ENCODE measurements at places on chromosomes 3 and 15. TPM values are rescaled to one million over a fixed set of nuclear protein-coding genes. Genes with fewer than 3 reads are reported as not detected.

DNA sequence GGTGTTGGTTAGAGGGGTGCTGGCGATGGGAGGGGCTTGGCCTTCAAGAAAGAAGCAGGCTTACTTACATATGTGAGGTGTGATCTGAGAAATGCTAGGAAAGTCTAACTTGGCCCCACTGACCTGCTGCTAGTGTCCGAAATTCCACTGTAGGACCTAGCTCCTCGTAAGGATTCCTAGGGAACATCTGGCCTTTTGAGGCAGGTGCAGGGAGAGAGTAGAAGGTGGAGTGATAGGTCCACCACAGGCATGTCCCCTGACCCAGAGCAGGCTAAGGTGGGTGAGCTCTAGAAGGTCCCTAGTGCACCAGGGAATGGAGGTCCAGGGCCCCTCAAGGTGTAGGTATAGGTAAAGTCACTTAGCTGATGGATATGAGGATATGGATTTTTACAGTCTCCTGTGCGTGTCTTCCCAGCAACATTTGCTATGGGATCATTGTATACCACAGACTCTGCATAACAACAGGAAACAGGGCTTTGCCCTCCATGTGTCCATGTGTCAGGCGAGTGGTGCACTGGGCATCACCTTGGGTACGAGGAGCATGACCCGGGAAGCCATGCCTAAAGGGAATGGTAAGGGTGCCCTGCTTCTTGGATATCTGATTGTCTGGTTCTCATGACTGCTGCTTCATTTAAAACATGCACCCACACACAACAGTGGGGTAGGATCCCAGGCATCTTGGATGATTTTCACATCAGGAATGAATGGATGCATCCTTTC lies 32.6 kb downstream of the POMGNT2 start:
- DNase-seq, result no peak

SEMA5B gene
- total RNA-seq, result not detected

LTK gene
- not detected for total RNA-seq

GRCh38 chr3:89783341-89783927 lies 676.0 kb downstream of the EPHA3 start:
- no peak for DNase-seq

GRCh38 chr3:46899151-46900006 lies 21.9 kb downstream of the PTH1R start:
- no peak for DNase-seq

RHOV gene
- total RNA-seq, result 0.18 TPM

EFHB gene
- total RNA-seq, result 0.24 TPM

PFKFB4 gene
- 53.4 TPM for total RNA-seq

IQCH gene
- 2.6 TPM for total RNA-seq

DNA sequence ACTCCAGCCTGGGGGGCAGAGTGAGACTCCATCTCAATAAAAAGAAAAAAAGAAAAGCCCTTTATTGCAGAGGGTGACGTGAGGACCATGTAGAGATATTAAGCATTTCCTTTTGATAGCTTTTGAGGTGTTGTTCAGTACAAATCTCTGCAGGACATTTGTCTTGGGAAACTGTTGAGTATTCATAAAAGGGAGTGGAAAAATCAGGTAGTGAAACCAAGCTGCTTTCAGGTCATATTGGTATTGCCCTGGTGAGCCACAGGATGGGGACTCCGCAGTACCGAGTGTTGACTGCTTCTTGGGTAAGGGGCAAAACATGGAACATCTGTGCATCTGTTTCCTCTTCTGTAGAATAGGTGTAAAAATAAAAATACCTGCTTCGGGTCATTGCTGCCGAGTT lies 9.9 kb downstream of the ITPR1 start:
- no peak for DNase-seq

GRCh38 chr15:50765195-50765967 lies at the start of gene SPPL2A:
SPPL2A (minus strand) TSS chr15:50765706; CDS start chr15:50765533, 173 bp downstream.
- DNase-seq, result peak; percentile 61

ATXN7 gene
- 12.8 TPM for total RNA-seq

DNA sequence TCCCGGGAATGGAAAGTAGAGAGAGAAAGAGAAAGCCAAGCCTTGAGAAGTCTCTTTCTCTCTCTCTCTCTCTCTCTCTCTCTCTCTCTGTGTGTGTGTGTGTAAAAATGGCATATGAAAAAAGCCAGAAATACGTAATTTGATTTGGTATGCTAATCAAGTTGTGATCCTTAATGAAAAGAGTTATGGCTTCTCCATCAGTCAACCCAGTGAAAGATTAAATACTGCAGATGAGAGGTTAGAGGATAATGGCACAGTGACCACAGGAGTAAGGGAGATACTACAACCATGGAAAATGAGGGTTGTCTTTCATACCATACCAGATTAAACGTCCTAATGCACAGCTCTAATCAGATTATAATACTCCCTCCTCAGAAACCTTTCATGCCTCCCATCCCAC lies 193.5 kb upstream of the SOX2 start:
- no peak for DNase-seq

ANKRD34C gene
- total RNA-seq, result not detected

GRCh38 chr15:41730543-41730942 lies 43.7 kb upstream of the MAPKBP1 start:
- no peak for DNase-seq

- no peak for DNase-seq
These were observed 231.5 kb upstream of the TLE3 start for GRCh38 chr15:70329179-70329578.

- DNase-seq, result no peak
These were observed 59.4 kb upstream of the CD47 start for GRCh38 chr3:108150200-108150599.

RTP1 gene
- not detected for total RNA-seq

DNA sequence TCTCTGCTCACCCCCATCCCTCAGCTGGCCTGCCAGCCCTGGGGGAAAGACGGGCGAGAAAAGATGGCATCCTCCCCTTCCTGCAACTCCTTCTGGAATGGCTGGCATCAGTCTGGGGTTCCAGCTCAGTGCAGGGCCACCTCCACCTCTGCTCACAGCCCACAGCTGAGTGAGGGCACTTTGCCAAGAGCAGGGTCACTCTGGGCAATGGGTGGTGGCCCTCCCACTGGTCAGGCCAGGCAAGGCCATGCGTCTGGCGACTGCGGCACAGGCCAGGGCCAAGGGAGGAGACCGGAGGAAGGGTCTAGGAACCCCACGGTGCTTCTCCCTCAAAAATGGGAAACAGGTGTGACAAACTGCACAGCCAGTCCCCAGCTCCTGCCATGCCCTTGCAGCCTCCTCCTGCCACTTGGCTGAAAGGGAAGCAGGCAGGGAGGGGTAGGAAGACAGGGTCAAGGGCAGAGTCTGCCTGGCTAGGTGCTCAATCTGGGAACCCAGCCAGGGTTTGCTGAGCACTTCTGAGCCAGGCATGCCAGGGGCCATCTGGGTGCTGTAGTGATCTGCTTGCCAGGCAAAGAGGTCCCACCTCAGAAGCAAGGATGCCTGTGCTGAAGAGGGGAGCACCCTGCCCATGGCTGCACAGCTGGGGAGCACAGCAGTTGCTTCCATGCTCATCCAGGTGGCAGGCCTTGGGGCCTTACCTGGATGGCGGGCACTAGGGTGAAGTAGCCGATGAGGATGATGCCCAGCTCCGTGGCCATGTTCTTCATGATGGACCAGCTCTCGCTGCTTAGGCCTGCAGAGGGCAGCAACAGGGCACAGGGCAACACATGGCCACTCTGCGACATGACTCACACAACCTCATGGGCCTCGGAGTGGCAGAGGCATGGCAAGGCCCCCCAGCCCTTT lies 41.2 kb downstream of the PTPN23 start:
- DNase-seq, result no peak

GRCh38 chr3:129536374-129536667 lies 6.7 kb upstream of the H1-8 start:
- DNase-seq, result no peak

DNA sequence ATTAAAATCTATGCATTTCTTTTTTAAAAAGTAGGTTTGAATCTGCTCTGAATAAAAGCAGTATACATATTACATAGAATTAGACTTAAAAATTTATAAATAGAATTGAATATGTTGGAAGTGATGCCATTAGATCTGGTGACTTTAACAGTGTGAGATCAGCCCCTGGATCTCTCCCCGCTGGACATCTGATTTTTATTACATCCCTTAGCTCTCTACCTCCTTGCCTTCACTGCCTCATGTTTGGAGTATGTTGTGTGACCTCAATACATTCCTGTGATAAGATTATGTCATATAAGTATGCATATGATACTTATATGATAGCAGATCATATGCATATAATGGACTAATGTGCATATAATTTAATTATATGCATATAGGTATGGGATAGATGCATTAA lies 643.4 kb upstream of the NR2F2 start:
- no peak for DNase-seq

DNA sequence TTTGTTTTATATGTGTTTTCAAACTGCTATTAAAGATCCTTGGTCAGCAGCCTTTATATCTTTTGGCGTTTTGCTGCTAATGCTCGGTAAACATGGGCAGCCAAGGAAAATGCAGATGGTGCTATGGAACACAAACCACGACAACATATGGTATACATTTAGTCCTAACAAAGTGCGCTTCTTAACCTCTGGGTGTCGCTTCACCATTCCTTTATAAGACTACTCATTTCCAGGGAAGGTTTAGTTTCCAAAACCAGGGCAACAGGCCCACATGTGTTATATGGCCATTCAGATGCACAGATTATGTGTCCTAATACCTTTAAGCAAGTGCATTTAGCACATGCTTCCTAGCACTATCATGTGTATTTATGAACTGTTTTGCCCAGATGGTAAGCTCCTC lies 14.7 kb downstream of the SHOX2 start:
- DNase-seq, result no peak

DNA sequence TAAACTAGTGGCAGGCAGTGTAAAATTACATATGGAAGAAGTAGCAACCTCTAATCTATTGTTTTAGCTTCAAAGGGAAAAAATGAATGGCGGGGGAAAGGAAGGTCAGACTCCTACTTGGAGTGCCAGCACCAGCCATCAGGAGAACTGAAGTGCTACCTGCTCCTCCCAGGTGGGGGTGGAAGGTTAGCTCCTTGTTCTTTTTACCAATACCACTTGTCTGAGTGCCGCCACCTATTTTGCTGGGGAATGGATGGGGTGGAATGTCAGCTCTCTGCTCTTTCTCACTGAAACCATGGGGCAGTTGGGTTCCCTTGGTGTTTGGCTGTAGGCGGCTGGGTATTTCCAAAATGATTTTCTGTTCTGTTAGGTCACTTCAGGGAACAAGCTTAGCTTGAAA lies 428.7 kb upstream of the EPHA3 start:
- DNase-seq, result no peak

- DNase-seq, result no peak
These were observed 2.0 kb downstream of the LYSMD2 start for GRCh38 chr15:51735228-51736010.

- DNase-seq, result no peak
These were observed 65.4 kb downstream of the SEMA5B start for GRCh38 chr3:122962149-122962548.

TSC22D2 gene
- 19.7 TPM for total RNA-seq

RNF168 gene
- total RNA-seq, result 18.0 TPM

SPATA12 gene
- total RNA-seq, result 0.03 TPM

DNA sequence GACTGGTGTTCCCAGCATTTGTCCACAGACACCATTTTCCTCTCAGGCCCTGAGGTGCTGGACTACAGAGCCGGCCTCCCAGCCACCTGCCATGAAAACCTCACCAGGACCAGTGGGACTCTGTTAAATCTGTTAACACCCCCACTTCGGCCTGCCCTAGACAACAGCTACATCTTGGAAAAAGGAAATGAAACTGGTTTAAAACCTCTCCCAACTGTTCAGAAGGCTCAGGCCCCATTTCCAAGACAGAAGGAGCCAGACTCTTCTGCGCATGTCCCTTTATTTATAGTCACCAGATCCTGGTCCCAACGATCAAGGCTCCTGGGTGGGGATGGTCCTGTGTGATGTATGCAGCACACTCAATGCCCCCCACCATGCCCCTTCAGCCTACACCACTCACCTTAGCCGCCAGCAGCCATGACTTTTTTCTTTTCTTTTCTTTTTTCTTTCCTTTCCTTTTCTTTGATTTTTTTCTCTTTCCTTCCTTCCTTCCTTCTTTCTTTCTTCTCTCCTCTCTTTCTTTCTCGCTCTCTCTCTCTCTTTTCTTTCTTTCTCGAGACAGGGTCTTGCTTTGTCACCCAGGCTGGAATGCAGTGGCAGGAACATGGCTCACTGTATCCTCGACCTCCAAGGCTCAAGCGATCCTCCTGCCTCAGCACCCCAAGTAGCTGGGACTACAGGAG lies 25.5 kb upstream of the FLNB start:
- no peak for DNase-seq

TMOD2 gene
- 8.6 TPM for total RNA-seq

GRCh38 chr3:126389112-126389793 lies 5.5 kb upstream of the CFAP100 start:
- peak; percentile 53 for DNase-seq

GRCh38 chr15:42035435-42035761 lies 14.6 kb upstream of the PLA2G4E start:
- DNase-seq, result peak; percentile 90

DNA sequence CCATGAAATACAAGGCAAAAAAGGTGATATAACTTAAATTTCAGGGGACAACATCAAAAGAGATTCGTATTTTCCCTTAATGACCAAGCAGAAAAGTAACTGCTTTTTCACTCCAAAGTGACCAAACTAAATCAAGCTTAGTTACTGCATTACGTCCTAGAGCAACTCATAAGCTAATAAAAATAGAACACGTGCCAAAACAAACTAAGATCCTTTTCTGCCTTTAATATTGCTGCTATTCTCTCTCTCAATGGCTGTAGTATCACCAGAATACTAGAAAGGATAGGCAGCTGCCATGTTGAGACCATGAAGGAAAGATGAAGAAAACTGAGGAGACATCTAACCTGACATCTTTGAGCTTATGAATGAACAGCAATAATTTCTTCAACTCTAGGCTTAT lies 43.3 kb downstream of the UBXN7 start:
- DNase-seq, result no peak

GRCh38 chr3:165440380-165440779 lies 244.2 kb upstream of the SLITRK3 start:
- DNase-seq, result no peak

DNA sequence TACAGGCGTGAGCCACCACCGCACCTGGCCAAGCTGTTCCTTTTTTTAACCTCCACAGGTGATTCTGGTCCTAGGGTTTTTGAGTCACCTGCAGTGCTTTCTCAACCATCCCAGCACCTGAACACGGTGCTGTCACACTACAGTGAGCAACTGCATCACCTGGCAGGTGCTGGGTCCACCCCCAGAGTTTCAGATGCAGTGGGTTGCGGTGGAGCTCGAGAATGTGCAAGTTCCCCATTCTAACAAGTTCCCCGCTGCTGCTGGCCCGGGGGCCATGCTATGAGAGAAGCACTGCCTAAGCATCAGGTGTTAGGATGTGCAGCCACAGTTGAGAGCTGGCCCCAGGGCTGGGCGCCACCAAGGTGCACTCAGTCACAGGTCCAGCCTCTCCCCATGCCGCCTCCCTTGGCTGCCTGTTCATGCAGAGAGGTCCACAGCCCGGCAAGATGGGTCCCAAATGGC lies 18.0 kb downstream of the ISG20 start:
- no peak for DNase-seq

CCK gene
- total RNA-seq, result 3.0 TPM

Data from foreskin keratinocyte (primary cell).